ENCODE measurements at places on chromosomes 3 and 15.

DNA sequence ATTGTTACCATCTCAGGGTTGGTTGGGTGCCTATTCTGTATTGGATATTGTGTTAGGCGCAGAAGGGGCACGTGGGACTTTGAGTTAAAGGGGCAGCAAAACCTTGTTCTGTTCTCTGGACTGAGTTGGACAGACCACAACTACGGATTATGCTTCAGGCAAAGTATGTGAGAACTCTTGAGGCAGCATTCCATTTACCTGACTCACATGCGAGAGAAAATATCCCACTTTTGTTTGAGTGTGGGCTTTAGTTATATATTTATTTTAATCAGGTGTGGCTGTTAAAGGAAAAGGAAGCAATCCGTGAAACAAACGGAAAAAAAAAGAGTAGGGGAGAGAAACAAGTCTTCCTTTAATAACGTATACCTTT is 627 bp upstream of the PLS1 start:
- DNase-seq = no peak

DNA sequence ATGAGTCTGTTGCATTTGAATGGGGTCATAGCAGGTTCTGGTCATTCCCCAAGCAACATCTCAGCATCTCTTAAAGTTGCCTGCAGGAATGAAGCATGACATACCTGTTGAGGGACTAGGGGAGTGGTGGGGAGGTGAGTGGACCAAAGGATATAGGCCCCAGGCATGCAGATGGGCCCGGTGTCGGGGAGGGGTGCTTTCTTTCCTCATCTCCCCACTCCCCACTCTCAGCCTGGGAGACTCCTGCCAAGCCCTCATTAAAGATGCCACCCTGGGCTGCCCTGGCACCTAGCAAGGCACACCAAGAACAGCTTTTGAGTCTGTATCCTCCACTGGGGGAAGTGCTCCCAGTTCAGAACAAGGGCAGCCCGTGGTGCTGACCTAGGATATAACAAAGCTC is 54.2 kb downstream of the GRIP2 start:
- DNase-seq = no peak

GRCh38 chr15:70478251-70478990 is 284.9 kb downstream of the UACA start:
- no peak for DNase-seq

DNA sequence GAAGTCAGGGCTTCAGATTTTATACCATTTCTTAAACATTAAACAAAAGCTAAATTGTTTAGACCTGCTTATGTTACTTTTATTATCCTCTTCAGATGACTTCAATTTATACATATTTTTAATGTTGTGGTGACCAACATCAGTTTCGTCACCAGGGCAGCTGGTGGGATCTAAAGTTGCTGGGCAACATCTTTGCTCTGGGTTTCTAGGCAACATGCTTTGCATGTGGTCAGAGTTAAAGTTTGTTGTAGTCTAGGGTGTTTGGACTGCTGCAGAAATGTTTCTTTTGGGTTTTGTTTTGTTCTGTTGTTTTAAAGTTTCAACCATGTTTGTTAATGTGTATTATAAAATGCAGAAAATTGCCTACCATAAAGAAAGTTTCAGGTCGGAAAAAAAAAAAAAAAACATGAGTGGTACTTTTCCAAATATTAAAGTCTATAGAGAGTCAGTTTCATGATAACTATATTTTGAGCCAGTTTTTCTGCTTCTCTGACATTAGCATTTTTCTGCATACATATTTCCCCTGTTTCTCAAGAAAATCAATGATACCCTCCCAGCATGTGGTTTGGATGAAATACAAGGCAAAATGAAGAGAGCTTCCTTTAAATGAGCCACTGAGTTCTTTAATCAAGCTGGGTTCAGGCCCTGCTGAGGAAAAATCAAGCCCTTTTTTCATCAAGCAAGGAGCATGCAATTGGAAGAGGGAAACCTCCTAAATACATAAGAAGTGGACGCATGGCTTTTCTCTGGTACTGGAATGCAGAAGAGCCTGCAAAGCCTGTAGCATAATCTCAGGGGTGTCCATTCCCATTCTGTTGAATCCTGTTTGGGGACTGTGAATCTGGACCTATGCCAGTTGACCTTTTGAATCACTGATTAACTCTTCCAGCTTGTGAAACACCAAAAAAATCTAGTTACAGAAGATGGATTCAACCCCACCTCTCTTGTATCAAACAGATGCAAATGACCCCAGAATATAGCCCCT is 35.0 kb upstream of the VGLL3 start:
- no peak for DNase-seq

GRCh38 chr3:27487383-27487782 is 3.2 kb upstream of the SLC4A7 start:
- no peak for DNase-seq

DNA sequence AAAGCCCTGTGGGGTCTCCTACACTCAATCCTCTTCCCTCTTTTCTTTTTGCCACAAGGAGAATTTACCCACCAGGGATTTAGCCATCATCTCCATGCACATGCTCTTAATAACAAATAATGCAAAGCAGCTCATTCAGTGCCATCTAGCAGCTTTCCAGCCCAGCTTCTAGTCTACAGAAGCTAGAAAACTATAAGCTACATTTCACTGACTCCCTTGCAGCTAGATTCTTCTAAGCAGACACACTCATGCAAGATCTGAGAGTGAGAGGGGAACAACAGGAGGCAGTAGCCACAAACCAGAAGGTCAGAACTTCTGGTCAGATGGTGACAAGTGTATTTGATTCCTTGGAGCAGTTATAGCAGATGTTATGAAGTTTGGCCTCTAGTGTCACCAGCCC is 25.5 kb downstream of the OSBPL10 start:
- DNase-seq = no peak

DNA sequence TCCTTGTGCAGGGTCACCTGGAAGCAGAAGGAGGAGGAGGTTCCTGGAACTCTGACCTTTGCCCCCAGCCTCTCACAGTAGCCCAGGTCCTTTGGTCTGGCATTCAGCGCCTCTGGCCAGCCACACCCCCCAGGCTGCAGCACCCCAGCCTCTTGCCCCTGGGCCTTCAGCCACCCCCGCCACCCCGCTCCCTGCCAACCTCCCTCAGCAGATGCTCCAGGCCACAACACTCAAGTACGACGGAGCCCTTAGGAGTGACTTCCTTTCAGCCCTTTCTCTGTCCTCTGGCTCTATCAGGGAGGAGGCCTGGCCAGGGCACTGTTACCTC is 45.2 kb downstream of the GRIP2 start:
- no peak for DNase-seq

DNA sequence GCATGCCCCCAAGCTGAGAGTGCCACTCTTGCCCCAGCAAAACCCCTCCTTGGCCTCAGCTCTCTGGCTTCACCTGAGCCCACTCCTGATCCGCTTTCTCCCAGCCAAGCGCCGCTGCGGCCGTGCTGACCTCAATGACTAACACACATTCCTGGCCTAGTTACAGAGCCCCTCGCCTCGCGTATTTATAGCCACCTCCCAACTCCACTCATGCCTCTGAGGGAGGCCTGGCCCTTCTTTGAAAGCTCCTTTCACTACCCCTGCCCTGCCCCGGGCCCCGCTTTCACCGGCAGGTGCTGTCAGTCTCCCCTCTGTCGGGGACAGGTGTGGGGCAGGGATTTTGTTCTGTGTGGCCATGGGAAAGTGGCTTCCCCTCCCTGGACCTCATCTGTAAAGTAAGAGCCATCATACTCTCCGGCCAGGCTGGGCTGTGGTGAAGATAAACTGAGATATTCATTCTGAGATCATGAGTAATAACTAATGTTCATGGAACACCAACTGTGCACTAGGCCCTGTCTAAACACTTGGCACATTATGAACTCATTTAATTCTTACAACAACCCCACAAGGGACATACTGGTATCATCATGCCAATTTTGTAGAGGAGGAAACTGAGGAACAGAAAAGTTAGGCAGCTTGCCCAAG is 13.2 kb upstream of the ATP2B2 start:
- DNase-seq = no peak

- DNase-seq = no peak
Observed at GRCh38 chr3:54819946-54820345, 107.9 kb downstream of the LRTM1 start.

DNA sequence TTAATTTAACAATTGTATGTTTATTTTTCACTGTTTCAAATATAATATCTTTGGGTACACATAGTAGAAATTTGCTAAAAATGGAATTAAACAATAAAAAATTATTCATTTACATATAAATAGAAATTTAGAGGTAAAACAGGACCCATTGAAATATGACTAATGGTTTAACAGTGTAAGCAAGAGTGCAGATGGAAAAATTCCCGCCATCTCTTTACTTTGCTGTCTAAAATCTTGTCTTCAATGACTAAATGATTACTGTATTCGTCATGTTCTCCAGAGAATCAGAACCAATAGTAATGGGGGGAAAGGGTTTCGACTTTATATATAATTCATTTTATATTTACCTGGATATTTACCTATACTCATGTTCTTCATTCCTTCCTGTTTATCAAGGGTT is 163.1 kb downstream of the IL1RAP start:
- no peak for DNase-seq

- peak; percentile 41 for DNase-seq
Observed at GRCh38 chr3:19267040-19267439, 118.7 kb downstream of the KCNH8 start.

DNA sequence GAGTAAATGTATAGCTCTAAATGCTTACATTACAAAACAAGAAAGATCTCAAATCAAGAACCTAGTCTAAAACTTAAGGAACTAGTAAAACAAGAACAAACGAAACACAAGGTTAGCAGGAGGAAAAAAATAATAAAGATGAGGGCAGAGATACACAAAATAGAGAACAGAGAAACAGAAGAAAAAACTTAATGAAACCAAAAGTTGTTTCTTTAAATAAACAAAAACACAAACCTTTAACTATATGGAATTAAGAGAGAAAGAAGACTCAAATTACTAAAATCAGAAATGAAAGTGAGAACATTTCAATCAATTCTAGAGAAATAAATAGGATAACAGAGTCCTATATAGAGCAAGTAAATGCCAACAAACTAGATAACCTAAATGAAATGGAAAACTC is 59.6 kb downstream of the DLG1 start:
- no peak for DNase-seq

- DNase-seq = no peak
Observed at GRCh38 chr3:38367779-38368178, 21.2 kb downstream of the XYLB start.

GRCh38 chr3:186612721-186613636 is at the start of gene AHSG:
TSS of gene AHSG (plus strand) at chr3:186613060. CDS start at chr3:186613142, 82 bp downstream.
- no peak for DNase-seq

DNA sequence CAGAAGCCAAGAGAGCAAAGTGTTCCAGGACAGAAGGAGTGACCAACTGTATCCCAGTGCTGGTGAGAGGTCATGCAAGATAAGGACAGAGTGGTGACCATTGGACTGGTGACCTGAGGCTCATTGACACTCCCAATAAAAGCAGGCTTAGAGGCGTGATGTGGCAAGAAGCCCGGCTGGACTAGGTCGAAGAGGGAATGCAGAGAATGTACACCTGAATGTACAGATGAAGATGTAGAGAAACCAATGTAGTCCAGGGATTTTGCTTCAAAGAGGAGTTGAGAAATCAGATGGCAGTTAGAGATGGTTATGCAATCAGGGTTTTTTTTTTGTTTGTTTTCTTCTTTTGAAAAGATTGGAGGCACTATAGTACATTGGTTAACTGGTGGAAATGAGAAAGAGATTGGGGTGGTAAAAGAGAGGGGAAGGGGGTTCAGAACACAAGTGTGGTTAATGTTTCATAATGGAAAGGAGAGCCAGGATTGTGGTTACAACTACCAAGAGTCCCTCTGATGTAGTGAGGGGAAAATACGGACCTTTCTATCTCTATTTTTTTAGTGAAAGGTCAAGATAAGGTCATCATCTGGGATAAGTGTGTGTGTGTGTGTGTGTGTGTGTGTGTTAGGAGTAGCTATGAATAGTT is 23.3 kb downstream of the ST3GAL6 start:
- DNase-seq = no peak

DNA sequence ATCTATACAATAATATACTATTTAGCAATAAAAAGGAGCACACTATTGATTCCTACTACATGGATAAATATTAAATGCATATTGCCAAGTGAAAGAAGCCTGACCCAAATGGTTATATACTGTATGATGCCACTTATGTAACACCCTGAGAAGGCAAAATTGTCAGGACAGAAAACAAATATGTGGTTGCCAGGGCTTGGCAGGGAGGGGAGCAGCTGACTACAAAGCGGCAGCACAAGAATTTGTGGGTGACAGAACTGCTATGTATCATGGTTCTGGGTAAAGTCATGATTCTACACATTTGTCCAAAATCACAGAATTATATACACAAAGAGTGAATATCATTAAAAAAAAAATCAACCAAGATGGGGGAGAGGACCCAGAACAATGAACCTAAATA is 22.5 kb downstream of the TBC1D2B start:
- DNase-seq = no peak

GRCh38 chr3:52894756-52895155 is 2.6 kb downstream of the STIMATE start:
- no peak for DNase-seq

DNA sequence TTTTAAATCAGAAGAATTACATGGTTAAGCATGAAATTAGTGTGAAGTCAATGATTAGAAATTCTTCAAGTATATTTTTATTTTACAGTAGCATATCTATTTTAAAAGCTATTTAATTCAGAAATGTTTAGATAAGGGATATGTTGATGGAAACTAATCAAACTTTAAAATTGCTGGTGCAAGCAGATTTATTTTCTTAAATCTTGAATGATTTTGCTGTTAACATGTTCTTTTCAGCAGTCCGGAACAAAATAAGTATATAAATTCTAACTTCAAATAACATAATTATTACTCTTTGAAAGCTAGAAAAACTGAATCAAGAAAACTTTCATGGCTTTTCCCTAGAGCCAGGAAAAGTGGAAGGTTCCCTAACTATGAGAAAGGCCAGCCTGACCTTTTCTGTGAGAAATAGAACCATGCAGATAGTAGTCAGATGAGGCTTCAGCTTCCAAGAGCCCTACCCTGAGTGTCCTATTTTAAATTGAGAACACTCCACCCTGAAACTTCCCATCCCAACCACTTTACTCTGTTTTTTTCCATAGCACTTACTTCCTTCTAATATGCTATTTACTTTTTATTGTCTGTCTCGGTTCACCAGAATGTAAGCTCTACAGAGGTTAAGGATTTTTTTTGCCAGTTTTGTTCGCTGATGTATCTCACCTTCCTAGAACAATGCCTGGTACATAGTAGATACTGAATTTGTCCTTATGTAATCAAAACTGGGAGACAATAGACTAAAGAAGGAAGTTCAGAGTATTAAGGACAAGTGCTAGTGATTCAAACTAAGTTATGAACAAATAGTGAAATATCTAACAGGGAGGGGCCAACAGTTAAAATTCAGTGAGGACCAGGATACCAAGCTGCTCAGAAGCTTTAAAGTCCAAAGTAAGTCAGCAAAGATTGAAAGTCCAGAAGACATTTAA is 66.8 kb downstream of the CD200R1L start:
- no peak for DNase-seq

GRCh38 chr3:53164911-53165310 is 3.9 kb downstream of the PRKCD start:
- peak; percentile 39 for DNase-seq

GRCh38 chr3:108051005-108051404 is 39.8 kb downstream of the CD47 start:
- DNase-seq = no peak

Measured in WTC11 (cell line).